Left lung (tissue), 14 donors: ENCODE measurements at places on chromosomes 16 and 17. TPM values are rescaled to one million over a fixed set of nuclear protein-coding genes. Genes with fewer than 3 reads are reported as not detected.
A peak's percentile ranks its signal among the peaks of the same experiment; 100 is the strongest.

The CDH5 gene
- 77.2 TPM for total RNA-seq

DNA sequence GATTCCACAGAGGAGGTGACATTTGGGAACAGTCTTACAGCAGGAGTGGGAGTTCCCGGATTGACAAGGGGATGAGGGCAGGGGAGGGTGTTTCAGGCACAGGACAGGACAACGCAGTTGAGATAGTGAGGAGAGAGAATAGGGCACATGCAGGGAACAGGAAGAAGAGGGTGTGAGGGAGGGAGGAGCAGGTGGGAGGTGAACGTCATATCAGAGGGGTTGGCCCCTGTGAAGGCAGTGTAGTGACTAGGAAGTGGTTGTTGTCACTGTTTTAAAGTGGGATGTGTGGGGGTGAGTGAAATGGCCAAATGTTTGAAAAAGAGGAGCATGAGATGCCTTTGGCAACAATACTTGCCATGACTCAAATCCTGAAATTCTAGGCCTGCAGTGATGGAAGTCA is 12.2 kb downstream of the PRKCB start:
- H3K4me1 ChIP-seq, result no peaks in the 10 kb centered on the region
- no peaks in the 10 kb centered on the region for H3K27me3 ChIP-seq
- no peak overlapping the region for H3K27ac ChIP-seq

- DNase-seq, result no peak
- H3K36me3 ChIP-seq, result no peaks in the 10 kb centered on the region
- H3K27me3 ChIP-seq, result peaks cover 38% of the 10 kb centered on the region
Measured at GRCh38 chr17:12567077-12568053, 98.3 kb upstream of the MYOCD start.

- peak; percentile 74 for DNase-seq
- H3K27me3 ChIP-seq, result no peaks in the 10 kb centered on the region
- H3K4me3 ChIP-seq, result no peak overlapping the region
- peaks cover 90% of the 10 kb centered on the region for H3K36me3 ChIP-seq
- H3K27ac ChIP-seq, result no peak overlapping the region
Measured at GRCh38 chr17:75830164-75831031, 13.8 kb downstream of the UNC13D start.

The NPTX1 gene
- 0.37 TPM for total RNA-seq

The NPW gene
- 3.1 TPM for total RNA-seq

The TNFRSF17 gene
- 1.2 TPM for total RNA-seq

DNA sequence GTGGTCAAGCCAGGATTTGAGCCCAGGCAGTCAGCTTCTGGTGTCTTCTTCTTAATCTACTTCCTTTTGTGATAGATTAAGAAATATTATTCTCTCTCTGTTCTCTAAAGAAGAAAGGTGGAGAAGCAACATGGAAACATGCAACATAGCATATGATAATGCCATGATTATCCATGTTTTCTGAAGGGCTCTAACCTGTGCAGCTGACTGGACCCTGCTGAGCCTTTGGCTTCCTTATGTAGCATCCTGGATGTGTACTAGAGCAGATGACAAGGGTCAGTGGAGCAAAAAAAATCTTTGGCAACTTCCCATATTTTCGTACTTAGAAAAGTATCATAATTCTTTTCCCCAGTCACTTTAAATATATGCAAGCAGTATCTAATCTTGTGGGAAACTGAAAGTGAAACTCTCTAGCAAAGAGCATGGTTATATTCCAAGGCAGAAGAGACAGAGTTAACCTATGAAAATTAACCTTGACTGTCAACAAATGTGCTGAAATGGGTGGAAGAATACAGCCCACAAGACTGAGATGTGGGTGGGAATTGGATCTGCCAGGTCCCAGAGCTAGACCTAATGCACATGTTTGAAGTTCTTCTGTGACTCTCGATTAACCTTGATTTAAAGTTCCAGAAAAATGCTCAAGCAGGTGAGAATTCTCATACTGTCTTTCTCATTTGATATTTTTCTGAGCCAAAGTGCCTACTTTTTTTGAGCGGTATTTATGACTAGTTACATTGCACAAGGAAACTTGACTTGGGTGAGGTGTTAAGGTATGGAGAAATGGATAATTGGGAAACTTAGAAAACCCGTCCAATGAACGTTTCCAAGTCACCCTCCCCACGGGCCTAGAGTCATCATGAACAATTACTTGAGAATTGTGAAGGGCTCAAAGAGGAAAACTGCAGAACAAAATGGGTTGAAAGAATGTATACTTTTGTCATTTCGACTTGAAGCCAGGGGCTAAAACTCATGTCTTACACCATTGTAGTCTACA is 248.6 kb downstream of the FTO start:
- no peaks in the 10 kb centered on the region for H3K36me3 ChIP-seq
- H3K4me3 ChIP-seq, result no peak overlapping the region
- DNase-seq, result no peak
- no peaks in the 10 kb centered on the region for H3K27me3 ChIP-seq
- H3K27ac ChIP-seq, result no peak overlapping the region

The CA7 gene
- total RNA-seq, result not detected

GRCh38 chr16:12679660-12680272 is 123.9 kb downstream of the CPPED1 start:
- H3K27me3 ChIP-seq, result no peaks in the 10 kb centered on the region
- H3K36me3 ChIP-seq, result no peaks in the 10 kb centered on the region
- no peak overlapping the region for H3K4me3 ChIP-seq
- DNase-seq, result no peak
- H3K4me1 ChIP-seq, result no peaks in the 10 kb centered on the region

GRCh38 chr17:11578998-11579397 is 19.3 kb upstream of the DNAH9 start:
- no peaks in the 10 kb centered on the region for H3K4me1 ChIP-seq
- DNase-seq, result no peak
- no peak overlapping the region for H3K27ac ChIP-seq
- no peak overlapping the region for H3K4me3 ChIP-seq

DNA sequence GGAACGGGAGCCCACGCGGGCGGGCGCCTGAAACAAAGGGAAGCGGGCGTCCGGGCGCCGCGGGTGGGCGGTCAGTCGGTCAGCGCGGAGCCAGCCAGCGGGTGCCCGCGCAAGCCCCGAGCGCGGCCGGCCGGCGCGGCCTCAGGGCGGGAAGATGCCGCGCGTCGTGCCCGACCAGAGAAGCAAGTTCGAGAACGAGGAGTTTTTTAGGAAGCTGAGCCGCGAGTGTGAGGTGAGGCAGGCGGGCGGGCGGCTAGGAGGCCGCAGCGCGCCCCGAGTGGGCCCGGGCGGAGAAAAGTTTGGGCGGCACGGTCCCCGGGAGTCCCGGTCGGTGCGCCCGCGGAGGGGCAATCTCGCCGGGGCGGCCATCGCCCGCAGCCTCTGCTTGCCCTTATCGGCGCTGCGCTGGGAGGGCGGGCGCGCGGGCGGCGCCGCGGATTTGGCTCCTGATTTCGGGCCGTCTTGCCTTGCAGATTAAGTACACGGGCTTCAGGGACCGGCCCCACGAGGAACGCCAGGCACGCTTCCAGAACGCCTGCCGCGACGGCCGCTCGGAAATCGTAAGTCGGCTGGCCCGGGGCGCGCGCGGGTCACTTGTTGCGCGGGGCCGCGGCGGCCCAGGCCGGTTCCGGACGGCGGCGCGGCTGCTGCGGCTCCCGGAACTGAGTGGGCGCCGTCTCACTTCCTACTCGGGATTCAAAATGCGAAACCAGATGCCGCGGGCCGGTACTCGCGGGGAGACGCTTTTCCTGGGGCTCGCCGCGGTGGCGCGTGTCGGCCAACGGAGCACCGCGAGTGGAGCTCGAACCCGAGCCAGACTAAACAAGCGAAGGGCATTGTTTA is 526 bp downstream of the CBFB start:
- H3K27ac ChIP-seq, result peak overlapping the region; percentile 96
- no peaks in the 10 kb centered on the region for H3K27me3 ChIP-seq
- peaks cover 42% of the 10 kb centered on the region for H3K4me1 ChIP-seq
- peak overlapping the region; percentile 96 for H3K4me3 ChIP-seq

GRCh38 chr17:75344666-75345065 is 55.4 kb upstream of the SLC25A19 start:
- H3K4me3 ChIP-seq, result no peak overlapping the region
- no peaks in the 10 kb centered on the region for H3K27me3 ChIP-seq
- no peak for DNase-seq
- no peak overlapping the region for H3K27ac ChIP-seq
- peaks cover 13% of the 10 kb centered on the region for H3K4me1 ChIP-seq

GRCh38 chr17:72691586-72691985 is 400.9 kb downstream of the SLC39A11 start:
- no peaks in the 10 kb centered on the region for H3K4me1 ChIP-seq
- DNase-seq, result no peak
- no peaks in the 10 kb centered on the region for H3K27me3 ChIP-seq
- H3K36me3 ChIP-seq, result no peaks in the 10 kb centered on the region
- H3K27ac ChIP-seq, result no peak overlapping the region

The IRX6 gene
- 4.6 TPM for total RNA-seq
